Activated naive CD4-positive, alpha-beta T cell (primary cell): ENCODE measurements at places on chromosomes 2 and 18.

- no peak for DNase-seq
These were observed 209.2 kb downstream of the MCFD2 start for GRCh38 chr2:46706264-46706983.

DNA sequence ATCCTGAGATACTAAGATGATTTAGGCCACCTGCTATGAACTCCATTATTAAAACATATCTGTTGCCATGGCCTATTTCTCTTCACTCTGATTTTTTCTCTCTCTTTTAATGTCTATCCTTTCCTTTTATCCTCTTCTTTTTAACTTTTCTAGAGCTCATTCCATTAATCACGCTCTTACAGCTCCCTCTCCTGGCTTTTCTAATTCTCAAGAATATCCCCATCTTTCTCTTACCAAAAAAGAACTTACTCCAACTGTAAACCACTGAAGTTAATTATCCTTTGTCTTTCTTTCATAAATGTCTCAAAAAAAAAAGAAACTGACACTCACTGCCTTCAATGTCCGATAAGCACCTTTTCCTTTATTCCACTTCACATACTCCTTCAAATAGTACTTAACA is 7.9 kb downstream of the PPP3R1 start:
- no peak for DNase-seq

DNA sequence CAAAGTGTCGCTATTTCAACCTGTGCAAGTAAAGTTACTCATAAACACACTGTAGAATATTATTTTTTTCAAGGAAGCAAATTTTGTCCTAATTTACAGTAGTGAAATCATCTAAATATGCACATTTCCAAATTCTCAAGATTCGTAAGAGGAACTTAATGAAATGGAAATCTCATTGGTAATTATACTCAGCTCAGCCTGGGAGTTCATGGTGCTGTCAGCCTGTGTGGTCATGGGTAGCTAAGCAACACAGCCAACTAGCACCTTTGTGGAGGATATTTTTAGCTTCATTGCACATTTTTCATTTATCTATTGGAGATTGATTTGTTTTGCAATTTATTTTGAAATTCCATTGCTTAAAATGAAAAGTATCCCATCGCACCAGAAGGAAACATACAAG is 975.7 kb upstream of the ZEB2 start:
- DNase-seq, result no peak

- no peak for DNase-seq
These were observed 40.6 kb downstream of the TRABD2A start for GRCh38 chr2:84840306-84840705.

- DNase-seq, result no peak
These were observed 24.2 kb downstream of the TNS1 start for GRCh38 chr2:217978536-217979150.

DNA sequence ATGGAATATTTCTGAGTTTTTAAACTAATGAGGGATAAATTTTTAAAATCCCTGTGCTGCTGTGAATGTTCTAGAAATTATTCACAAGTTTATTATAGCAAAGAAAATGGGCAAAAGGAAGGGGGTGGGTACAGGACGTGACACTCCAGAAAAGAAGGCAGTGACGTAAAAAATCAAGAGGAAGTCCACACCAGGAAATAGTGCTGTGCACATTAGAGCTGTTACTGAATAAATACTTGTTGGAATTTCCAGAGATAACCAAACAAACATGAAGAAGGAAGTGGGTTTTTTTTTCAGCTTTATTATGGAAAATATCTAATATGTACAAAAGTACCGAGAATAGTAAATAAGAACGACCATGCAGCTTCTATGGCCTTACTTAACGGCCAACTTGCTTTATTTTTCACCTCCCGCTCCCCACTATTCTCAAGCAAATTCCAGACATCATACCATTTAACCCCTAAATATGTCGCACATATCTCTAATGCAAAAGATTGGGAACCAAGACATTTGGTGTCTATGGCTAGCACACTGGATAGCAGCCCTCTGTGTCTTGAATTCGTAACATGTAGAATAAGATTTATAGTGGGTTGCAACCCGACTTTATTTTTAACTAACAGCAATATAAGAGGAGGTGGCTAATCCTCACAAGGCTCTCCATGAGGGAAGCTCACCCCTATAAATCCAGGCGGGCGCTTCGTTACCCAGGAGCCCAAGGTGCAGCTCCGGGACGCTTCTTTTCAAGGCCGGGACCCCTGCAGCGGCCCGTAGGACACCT is 580 bp upstream of the NDUFV2 start:
- no peak for DNase-seq
